Common myeloid progenitor, CD34-positive (primary cell): ENCODE measurements at places on chromosomes 1 and 21.

DNA sequence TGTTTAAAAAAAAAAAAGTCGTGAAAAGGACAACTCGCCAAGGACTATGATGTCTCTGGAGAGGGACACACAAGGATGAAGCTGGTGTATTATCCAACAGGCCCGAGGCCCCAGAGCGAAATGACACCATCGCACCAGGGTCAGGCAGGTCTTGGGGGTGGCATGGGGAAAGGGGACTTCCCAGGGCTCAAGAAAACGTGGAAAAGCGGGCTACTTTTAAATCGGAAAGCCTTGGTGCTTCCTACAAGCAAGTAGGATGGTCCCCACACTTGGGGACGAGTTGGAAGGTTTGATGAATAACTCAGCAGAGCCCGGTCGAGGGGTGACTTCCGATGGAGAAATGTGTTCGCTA, 505 bp upstream of the GNPAT start:
- DNase-seq, result peak; percentile 44

- no peak for DNase-seq
Measured at GRCh38 chr1:177286396-177286795, 115.6 kb downstream of the BRINP2 start.

DNA sequence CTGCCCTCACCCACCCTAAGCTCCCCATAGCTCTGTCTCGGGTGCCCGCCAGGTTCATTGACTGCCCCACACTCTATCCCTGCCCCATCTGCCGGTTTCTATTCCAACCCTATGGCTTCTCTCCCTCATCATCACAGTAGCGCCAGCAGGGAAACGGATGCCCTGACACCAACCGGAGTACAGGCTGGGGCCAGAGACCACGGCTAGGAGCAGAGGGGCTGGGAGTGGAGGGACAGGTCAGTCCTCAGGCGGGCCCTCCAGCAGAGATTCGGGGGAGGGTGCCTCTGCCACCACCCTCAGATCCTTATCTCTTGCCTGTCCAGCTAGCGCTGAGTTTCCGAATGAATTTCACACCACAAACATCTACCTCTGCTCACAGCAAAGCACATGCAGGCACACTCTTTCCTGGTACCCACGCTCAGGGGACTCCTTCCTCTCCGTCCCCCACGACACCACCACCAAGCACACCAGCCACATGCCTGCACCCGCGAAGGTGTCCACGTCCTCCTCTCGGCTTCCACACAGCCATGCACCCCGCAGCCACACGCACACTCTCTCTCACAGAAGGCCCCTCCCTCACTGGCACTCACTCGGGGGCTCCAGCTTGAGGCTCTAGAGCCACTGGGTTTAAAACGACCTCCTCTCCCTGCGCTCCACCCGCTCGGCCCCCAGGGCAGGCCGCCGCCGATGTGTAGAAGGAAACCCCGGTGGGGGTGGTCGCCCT, 7.2 kb downstream of the TAL1 start:
- DNase-seq, result peak; percentile 50

- peak; percentile 44 for DNase-seq
Measured at GRCh38 chr1:198686069-198686728, 47.4 kb downstream of the PTPRC start.

- no peak for DNase-seq
Measured at GRCh38 chr1:92464588-92465255, 22.0 kb downstream of the GFI1 start.
